ENCODE measurements at places on chromosomes 7 and 10.
A peak's percentile ranks its signal among the peaks of the same experiment; 100 is the strongest.

GRCh38 chr7:103446049-103446520, at the start of gene SLC26A5:
Gene SLC26A5, minus strand, starts transcription at chr7:103446207. Its CDS starts 24,693 bp downstream, at chr7:103421514.
- peak; percentile 11 for DNase-seq

GRCh38 chr7:99196536-99197258, 11.2 kb downstream of the KPNA7 start:
- no peak for DNase-seq

DNA sequence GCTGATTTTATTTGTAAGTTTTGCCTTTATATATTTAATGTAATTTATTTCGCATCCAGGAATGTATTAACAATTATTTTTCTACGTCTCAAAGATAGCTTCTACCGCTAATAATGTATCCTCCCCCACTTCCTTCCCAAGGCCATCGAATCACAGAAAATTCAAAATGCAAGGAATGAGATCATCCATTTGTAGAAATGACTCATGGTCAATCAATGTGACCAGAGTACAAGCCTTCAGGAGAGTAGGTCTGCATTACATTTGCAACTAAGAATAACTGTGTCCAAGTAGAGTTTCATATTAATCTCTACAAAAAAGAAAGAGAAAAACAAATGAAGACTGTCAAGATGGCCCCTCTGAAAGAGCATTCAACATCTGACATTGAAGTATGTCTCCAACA, 205.9 kb upstream of the PHF14 start:
- DNase-seq: no peak

DNA sequence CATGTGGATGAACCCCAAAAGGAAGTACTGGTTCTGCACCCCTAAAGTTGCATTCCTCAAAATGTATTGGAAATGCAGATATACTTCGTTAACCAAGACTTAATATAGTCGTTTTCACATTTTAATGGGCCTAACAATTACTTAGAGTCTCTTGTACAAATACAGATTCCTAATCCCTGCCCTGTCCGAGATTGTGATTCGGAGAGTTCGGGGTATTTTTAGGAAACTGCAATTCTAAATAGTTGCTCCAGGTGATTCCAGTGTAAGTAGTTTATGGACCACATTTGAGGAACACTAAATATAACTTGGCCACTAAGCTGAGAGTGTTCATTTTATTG, 830 bp downstream of the TRUB1 start:
- DNase-seq: no peak

DNA sequence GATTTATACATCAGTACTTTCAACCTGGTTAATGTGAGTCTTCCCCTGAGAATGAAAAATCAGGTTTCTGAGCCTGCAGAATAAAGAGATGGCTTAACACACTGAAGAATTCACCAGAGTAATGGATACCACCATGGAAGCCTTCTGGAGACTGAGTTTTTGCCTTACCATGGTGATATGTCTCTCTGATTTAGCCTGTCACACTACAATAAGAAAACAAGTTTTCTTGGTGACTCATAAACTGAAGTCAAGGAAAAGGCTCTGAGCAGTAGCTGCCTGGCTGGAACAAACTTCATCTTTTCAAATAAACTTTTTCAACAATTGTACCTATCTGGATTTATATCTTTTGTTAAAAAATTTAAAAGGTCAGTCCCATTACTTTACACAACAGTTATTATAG, 229.0 kb downstream of the PRPF18 start:
- DNase-seq: no peak

- DNase-seq: no peak
These were observed 3.8 kb downstream of the COMTD1 start for GRCh38 chr10:75231672-75232581.

GRCh38 chr10:110790913-110791506, 80.7 kb upstream of the PDCD4 start:
- no peak for DNase-seq

- no peak for DNase-seq
These were observed 40.0 kb downstream of the C10orf120 start for GRCh38 chr10:122659651-122660050.

DNA sequence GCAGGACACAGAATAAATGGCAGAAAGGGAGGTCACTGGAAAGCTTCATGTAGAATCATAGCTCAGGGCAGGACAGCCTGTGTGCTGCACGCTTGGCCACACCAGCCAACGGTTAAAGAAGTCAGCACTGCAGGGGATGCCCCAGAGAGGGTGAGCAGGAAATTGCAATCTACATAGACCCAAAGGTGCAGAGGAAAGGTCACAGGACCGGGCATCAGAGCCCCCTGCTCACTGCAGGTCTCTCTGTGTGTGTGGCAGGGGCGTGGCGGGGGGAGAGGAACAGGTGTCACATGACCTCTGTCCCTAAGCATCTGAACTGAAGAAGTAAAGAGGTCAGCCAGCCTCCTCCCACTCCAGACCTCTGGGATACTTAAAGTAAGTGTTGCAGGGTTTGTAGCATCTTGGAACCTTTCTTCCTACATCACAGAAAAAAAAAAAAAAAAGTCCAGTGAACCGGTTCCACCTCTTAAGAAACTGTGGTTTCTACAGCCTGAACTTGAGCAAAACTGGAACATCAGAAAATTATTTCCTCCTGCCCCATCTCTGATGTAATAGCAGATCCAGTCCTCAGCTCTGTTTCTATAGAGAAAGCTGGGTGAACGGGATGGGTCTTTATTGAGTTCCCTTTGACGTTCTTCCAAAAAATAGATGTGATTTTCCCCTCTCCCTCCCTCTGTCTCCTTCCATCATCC, 64.3 kb downstream of the RGS10 start:
- no peak for DNase-seq

DNA sequence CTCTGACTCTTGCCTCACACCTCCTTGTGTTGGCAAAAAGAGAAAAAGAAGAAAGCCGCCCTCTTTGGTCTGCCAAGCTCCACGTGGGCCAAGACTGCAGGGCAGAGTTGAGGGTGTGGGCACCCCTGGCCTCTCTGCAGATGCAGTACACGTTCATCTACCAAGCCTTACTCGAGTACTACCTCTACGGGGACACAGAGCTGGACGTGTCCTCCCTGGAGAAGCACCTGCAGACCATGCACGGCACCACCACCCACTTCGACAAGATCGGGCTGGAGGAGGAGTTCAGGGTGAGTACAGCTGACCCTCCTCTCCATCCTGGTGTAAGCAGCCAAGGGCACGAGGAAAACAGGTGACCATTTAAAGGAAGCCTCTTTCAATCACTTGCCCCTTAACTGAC, 56.1 kb downstream of the MKI67 start:
- DNase-seq: no peak

DNA sequence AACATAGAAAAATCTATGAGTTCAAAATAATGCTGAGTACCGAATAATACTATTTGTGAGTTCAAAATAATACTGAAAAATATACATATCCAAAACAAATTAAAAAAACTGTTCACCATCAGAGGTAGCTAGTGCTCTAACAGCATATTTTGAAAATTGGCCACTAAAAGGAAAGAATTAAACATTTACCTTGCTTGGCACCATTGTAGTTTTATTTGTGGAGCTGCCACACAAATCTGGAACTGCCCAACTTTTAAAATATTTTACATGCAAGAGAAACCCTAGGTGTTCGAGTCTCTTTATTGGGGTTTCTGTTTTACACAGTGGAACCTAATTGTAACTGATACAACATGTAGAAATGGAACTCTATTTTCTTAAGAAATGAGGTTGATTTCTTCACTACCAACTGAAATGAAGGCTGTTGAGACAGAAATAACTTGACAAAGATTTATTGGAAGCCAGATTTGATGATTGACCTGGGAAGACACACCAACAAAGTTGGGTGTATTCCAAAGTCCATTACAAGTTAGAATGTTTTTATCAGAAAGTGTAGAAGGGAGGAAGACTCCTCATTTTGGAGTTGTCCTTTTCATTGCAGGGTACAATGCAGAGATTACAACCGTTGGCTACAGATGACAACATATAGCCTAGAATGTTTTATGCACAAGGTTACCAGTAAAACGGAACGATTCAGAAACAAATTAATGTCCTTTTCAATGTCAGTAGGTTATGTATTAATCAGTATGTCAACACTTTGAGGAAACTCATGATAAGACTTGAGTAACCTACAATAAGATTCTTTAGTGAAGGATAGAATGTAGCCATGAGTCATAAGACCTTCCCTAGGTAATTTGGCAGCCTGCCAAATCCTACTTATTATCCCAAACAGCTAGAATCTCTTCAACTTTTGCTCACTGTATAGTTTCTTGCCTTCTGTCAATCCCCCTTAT, 73.8 kb upstream of the PAPSS2 start:
- DNase-seq: no peak

Data from stimulated activated CD4-positive, alpha-beta T cell treated with anti-CD3 and anti-CD28 coated beads, Interleukin-12 subunit alpha, Interleukin-12 subunit beta, amount 100 ng/mL, for 4 hours (primary cell).